ENCODE measurements at places on chromosomes 7 and 10. TPM values are rescaled to one million over a fixed set of nuclear protein-coding genes. Genes with fewer than 3 reads are reported as not detected.

Gene PLEKHS1
- 0.14 TPM for total RNA-seq

Gene AGAP3
- total RNA-seq = 52.1 TPM

Gene ATAD1
- 29.1 TPM for total RNA-seq

Gene GPNMB
- 185 TPM for total RNA-seq

Gene CAV1
- 194 TPM for total RNA-seq

Gene OR2A42
- total RNA-seq = not detected

Gene NPM3
- total RNA-seq = 16.3 TPM

Gene ATRNL1
- total RNA-seq = 57.4 TPM

Gene C7orf57
- not detected for total RNA-seq

Gene PDE6C
- total RNA-seq = not detected

Gene KNDC1
- 0.95 TPM for total RNA-seq

Gene CLCN1
- total RNA-seq = 0.68 TPM

Gene SPDYE2
- total RNA-seq = not detected

Gene CCAR1
- total RNA-seq = 86.9 TPM

Gene NKX1-2
- total RNA-seq = not detected

Gene ABCB4
- 8.7 TPM for total RNA-seq

Gene ELMO1
- total RNA-seq = 66.0 TPM

Gene MRLN
- not detected for total RNA-seq

Gene SNX13
- 73.2 TPM for total RNA-seq

Gene SPACDR
- not detected for total RNA-seq

Gene PHKG1
- 10.9 TPM for total RNA-seq

Gene TMEM273
- 9.6 TPM for total RNA-seq

Gene DNAJB9
- total RNA-seq = 30.2 TPM

Gene PRKG1
- total RNA-seq = 381 TPM

Gene OR2A1
- total RNA-seq = not detected

Gene SEPTIN14
- total RNA-seq = not detected

Gene HSPA12A
- total RNA-seq = 13.6 TPM

Gene PRSS37
- total RNA-seq = not detected

Gene HOXA2
- total RNA-seq = 4.6 TPM

Gene CFAP43
- total RNA-seq = 0.85 TPM

Gene CALHM3
- total RNA-seq = not detected

Gene RBP4
- 23.3 TPM for total RNA-seq

Gene FGFR2
- total RNA-seq = 16.2 TPM

Gene CFAP69
- total RNA-seq = 3.8 TPM

Gene CTBP2
- 80.6 TPM for total RNA-seq

Data from thoracic aorta (tissue), 2 donors.